Endothelial cell (in vitro differentiated cells): ENCODE measurements at places on chromosomes 1 and 21. TPM values are rescaled to one million over a fixed set of nuclear protein-coding genes. Genes with fewer than 3 reads are reported as not detected.

The ELOA gene
- 54.4 TPM for total RNA-seq

GRCh38 chr1:53655931-53656746, 82.8 kb downstream of the GLIS1 start:
- no peak for DNase-seq

The OR2T4 gene
- total RNA-seq: not detected

DNA sequence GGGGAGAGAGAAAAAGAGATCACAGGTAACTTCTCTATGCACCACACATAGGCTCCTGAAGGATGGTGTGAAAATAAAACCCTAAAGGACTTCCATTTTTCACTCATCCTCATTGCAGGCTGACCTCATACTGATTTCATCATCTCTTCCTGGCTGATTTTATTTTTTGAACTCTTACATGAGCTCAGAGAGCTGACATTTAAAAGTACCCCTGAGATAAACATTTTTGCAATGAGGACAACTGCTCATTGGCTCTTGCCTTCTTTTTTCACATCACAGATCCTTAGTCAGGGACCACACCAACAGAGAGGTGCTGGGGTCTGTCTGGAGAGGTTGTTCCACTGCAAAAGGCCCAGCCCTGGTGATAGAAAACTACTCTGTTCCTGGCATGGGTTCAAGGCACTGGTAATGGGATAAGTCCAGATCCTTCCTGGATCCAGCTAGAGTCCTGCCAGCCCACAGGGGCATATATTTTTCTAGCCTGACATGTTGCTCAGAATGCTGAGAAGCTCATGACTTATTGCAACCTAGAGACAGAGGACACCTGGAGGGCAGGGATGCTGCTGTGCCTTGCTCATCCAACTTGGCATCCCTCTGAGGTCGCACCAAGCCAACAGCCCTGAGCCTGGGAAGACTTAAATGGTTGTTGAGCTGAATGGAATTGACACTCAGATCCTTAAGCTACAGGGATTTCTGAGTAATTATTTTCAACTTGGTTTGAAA, 360.0 kb downstream of the HHAT start:
- no peak for DNase-seq

DNA sequence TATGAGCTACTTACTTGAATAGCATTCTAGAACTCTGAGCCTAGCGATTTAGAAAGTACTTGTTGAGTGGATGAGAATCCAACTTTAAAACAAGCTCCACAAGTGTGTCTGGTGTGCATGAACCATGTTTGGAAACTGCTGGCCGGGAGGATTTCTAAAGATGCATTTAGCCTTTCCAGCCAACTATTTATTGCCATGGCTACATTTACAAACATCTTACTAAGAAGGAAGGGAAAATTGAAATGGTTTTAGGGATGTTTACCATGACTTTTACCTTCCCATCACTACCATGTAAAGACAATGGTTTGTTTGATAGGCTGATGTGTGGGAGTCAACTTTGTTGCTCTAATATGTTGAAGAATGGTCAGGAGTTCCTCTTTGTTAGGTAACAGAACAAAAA, 37.7 kb upstream of the ARHGAP29 start:
- DNase-seq: no peak

DNA sequence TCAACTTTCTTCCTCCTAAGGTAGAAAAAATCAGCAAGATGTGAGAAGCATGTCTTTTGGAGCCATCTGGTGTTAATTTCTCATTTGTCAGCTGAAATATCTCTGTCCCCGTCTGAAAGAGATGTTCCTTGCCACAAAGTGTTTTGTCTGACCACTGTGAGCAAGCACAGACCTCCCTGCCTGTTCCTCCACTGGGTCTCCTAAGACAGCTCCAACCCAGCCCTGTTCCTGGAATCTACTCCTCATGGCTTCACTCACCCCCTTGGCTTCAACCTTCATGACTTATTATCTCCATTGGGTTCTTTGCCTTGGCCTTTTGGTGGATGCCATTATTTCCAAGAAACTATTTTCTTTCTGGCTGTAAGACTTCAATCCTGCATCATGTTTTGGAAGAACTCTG, 65.7 kb upstream of the CACHD1 start:
- DNase-seq: no peak

The TRIM33 gene
- total RNA-seq: 36.2 TPM

- DNase-seq: no peak
Measured at GRCh38 chr1:24918995-24919605, 11.0 kb downstream of the RUNX3 start.
